ENCODE measurements at places on chromosomes 16 and 17.

DNA sequence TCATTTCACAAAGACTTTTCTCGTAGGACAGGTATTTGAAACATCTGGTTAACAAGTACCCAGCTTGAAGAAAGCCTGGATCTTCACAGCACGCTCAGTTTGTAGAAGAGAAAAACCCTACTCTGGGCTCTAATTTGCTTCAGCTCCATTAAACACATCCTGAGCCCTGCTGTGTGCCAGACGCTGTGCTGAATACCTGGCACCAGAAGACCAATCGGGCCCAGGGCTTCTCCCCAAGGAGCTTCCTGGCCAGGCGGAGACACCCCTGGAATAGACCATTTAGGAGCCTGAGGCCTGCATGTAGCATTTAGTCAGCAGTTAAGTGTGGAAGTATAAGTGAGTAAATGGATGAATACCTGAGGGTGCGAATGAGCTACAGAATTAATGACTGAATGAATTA is 8.9 kb upstream of the ABAT start:
- no peak for DNase-seq

GRCh38 chr16:28295276-28295675 is 3.0 kb downstream of the SBK1 start:
- DNase-seq: no peak

DNA sequence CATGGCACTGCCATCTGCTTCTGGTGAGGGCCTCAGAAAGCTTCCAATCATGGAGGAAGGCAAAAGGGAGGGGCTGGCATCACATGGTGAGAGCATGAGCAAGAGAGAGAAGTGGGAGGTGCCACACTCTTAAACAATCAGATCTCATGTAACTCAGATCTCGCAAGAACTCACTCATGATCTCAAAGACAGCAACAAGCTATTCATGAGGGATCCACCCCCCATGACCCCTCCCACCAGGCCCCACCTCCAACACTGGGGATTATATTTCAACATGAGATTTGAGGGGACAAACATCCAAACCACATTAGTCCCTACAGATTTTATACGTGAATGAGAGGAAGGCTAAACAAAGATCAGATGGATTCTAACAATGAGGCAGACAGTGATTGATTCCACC is 8.9 kb upstream of the TMEM132E start:
- no peak for DNase-seq

DNA sequence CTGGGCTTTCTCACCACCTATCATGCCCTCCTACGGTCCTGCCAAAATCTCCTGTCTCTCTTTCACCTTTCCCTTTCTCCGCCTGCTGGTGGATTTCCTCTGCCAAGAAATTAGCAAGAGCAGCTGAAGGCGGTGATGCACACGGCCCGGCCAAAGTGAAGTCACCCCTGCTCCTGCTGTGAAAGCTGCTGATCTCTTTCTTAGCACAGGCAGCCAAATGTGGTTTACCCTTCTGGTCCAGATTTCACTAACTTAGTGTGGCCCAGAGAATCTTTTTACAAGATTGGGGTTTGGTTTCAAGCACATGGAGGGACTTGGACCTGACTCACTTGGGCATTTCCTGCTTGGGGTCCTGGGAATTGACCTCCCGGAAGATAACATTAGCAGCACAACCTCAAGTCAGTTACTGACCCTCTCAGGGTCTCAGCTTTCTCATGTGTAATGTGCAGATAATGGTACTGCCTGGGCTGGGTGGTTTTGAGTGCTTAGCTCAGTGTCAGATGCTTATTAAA is 155.7 kb downstream of the SOCS1 start:
- peak; percentile 72 for DNase-seq

DNA sequence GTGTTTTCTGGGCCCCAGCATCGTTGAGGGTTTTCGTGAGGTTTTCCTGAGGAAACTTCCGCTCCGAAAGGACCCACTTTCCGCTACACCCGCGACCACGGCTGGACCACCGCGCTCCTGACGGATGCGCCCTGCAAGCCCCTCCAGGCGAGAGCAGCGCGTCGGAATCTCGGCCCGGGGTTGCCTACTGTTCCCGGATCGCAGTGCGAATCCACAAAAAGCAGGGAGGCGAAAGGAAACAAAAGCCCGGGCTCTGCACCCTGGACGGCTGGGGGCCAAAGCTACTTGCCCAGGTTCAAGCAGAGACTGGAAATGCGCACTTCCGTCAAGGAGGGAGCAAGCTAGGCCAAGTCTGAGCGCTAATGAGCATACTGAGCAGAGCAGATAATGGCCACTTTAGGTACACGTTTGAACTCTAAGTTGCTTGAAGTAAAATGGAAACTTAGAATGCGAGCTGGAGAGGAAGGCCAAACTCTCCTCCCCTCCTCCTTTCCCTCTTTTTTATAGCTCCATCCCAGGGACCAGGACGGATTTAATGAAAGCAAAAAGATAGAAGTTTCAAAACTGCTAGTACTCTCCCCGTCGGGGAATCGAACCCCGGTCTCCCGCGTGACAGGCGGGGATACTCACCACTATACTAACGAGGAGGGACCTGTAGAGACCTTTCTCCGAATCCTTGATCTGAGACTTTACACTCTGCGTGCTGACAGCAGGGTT is 11.4 kb upstream of the AURKB start:
- DNase-seq: no peak

GRCh38 chr17:69012895-69013805 is 47.6 kb downstream of the ABCA9 start:
- no peak for DNase-seq

- no peak for DNase-seq
Observed at GRCh38 chr16:84836967-84837366, 17.2 kb downstream of the CRISPLD2 start.

DNA sequence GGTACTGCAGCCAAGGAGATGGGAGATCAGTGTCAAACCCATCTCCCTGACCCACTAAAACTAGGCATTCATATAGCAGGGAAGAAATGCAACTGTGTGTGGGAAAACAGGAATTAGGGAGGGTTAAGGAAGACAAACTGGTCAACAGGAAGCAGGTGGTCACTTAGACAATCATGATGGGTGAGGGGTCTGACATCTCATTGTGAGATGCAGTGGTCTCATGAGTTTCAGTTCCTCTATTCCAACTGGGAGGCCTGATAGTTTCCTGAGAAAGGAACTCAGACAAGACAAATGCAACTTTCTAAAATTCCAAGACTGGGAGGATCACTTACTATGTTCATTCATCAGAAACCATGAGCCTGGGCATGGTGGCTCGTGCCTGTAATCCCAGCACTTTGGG is 361.4 kb upstream of the C16orf82 start:
- no peak for DNase-seq

DNA sequence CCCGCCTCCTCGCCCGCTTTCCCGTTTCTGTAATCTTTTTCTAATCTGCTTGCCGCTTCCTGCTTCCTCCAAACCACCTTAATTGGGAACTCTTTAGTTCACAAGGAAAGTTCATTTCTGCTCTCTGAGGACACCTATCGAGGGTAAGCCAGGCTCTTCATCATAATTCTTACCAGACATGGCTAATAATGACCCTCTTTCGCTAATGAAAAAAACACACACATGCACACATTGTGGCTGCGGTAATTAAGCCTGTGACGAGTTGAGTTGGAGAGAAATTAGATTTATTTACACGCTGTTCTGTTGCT is 100.6 kb downstream of the ZNF423 start:
- peak; percentile 37 for DNase-seq

- no peak for DNase-seq
Observed at GRCh38 chr17:33955461-33955860, 299.6 kb upstream of the CCL2 start.

GRCh38 chr17:44589316-44590071 is 32.2 kb downstream of the FZD2 start:
- no peak for DNase-seq

GRCh38 chr16:67917852-67918236 is 13.8 kb downstream of the CTRL start:
- DNase-seq: no peak

GRCh38 chr17:50609380-50610074 is 25.2 kb upstream of the ABCC3 start:
- no peak for DNase-seq

GRCh38 chr16:31417916-31418315 is 10.2 kb downstream of the COX6A2 start:
- DNase-seq: no peak

GRCh38 chr17:37220607-37220953 is 155.2 kb upstream of the C17orf78 start:
- no peak for DNase-seq

DNA sequence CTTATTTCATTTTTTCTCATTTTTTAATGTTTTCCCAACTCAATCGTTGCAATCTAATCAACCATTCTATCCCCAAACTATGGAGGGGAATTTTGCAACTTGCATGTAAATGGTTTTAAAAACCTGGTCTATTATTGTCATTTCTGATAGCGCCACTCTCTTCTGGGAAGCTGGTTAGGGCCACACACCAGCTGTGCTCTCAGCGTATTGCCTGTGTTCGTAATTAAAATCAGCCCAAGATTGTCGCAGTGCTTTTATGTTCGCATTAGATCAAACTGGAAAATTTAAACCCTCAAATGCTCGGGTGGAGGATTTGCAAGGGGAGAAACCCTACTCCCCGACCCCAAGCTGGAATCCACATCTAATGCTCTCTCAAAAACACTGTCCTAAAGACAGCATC is 123.5 kb upstream of the CACNG5 start:
- no peak for DNase-seq

DNA sequence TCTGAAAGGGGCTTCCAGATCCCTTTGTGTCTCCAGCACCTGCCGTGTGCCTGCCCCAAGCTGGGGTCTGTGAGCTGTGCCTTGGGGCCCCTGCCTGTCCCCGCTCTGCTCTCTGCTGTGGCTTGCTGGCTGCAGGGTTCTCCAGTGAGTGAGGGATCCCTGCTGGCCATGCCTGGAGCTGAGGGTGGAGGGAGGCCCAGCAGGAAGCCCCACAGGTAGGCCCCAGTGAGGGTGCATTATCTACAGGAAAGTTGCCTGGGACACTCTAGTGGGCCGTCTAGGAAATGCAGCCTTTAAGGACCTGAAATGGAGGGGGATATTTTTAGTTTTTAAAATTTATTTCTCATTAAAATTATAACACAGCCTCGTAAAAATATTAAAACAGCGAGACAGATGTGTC is 50.9 kb downstream of the JPH3 start:
- DNase-seq: no peak

GRCh38 chr16:27561216-27561615 is 11.3 kb downstream of the KATNIP start:
- DNase-seq: no peak

- DNase-seq: no peak
Observed at GRCh38 chr16:70612931-70613330, 33.4 kb upstream of the IL34 start.

GRCh38 chr16:72946474-72947194 is 101.3 kb downstream of the ZFHX3 start:
- DNase-seq: no peak

DNA sequence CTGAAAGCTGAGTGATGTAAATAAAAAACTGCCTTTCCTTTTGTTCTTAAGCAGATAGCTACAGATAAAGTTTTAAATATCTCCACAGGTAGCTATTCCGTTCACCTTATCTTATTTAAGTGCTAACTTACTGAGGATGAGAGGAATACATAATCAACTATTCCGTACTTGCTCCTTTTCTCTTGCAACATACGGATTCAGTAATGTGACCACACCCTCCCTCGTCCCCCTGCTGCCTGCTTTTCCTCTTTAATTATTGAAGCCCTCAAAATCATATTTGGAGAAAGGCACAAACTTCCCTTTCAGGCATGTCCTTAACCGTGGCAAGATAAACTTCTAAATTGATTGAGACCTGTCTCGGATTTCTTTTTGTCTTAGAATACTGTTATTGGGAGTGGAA is 101.4 kb downstream of the MAP2K4 start:
- DNase-seq: no peak

- DNase-seq: no peak
Observed at GRCh38 chr17:1298606-1299005, 19.1 kb downstream of the TRARG1 start.

- DNase-seq: no peak
Observed at GRCh38 chr17:74432766-74433391, 991 bp downstream of the GPRC5C start.

GRCh38 chr17:50629902-50630301 is 4.8 kb upstream of the ABCC3 start:
- no peak for DNase-seq

DNA sequence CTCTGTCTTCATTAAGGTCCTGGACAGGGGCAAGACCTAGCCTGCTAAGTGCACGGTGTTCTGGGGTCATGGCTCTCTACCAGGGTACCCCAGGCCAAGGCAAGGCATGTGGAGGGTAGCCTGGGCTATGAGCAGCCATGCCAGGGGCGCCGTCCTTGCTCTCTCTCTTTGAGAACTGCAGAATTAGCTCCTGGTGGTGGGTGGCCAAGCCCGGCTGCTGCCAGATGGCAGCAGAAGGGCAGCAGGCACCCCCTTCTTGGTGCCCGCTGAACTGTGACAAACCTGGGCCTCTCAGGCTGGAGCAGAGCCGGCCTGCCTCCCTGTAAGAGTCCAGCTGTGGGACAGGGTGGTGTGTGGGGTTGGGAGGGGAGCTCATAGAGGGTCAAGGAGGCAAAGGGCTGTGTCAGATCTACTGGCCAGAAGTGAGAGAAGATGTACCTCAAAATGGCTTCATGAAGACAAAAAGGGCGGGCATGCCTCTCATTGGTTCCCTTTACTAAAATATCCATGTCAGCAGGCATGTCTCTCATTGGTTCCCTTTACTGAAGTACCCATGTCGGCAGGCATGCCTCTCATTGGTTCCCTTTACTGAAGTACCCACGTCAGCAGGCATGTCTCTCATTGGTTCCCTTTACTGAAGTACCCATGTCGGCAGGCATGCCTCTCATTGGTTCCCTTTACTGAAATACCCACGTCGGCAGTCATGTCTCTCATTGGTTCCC is 81.7 kb upstream of the SDK2 start:
- DNase-seq: no peak

GRCh38 chr16:53744449-53744848 is 40.5 kb downstream of the FTO start:
- DNase-seq: no peak

GRCh38 chr17:80984749-80985148 is 6.9 kb upstream of the CHMP6 start:
- DNase-seq: peak; percentile 90

- no peak for DNase-seq
Observed at GRCh38 chr16:30418350-30419181, 11.2 kb downstream of the ZNF771 start.

GRCh38 chr16:69712277-69712676 is 14.1 kb downstream of the NQO1 start:
- DNase-seq: no peak

DNA sequence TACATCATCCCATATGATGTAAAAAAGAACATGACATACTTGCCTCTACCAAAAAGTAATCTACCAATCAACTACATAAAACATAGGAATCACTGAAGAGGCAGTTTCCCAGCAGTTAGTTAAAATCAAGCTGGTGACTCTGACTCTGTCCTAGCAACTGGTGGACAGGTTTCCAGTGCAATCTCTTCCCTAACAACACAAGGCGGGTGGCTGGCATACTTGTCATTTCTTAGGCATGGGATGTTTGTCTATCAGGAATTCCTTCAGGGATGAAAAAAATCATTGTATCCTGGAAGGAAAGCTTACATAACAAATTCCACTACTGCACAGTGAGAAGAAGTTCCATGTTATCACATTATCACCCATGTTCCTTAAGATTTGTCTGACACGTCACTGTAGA is 50.9 kb downstream of the HELZ start:
- DNase-seq: peak; percentile 64

Data from retinal pigment epithelial cell (primary cell).